ACHN (cell line): ENCODE measurements at places on chromosomes 7 and 10.

DNA sequence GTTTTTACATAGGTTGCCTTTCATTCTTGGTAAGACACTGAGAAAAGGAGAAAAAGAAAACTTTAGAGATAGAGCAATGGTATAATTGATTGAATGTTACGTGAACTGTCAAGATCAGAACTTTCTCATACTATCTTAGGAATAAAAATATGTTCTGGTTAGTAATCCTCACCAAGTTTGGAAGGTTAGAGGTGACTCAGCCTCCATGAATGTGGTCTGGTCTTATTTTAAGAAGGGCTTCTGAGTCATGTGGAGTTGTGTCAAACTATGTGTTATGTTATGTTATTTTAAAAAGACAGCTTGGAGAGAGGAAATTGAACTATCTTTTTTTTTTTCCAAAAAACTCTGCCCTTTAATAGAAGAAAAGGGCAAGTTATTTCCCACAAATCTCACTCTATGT, 458.6 kb upstream of the KLF6 start:
- peak; percentile 84 for DNase-seq

- DNase-seq = no peak
Observed at GRCh38 chr10:113557424-113557862, 4.6 kb downstream of the HABP2 start.

DNA sequence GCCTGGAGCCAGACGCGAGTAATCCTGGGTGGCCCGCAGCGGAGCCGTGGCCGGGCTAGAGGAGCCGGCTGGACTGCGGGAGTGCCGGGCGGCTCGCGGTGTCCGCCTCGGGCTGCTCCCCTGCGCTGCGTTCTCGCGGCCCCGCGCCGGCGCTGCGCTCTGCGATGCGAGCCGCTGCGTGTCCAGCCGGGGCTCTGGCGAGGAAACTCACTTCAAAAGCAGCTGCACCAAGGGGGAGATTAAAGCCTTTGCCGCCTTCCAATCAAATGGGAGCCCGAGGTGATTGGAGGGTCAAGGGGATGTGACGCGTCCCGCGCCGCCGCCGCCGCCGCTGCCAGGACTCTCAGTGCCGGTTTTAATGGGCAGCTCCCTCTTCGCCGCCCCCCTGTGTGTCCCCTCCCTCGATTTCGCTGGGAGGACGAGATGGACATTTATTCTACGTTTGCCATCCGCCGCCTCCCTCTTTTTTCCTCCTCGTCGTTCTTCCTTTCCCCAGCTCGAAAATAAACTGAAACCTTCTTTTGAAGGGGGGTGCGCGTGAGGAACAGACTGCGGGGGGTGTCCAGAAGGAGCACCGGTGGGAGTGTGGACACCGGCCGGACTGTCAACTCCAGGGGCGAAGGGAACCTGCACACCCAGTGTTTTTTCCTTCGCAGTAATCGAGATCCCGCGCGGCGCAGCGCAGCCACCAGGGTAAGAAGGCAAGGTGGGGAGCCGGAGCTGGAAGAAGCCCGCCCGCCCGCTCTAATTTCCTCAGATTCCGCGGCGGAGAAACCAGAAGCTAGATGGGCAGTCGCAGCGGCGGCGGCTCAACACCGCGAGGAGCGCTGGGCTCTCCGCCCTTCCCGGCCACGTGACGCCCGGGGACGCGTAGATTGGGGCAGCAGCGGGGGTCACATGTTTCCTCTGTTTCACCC, at the start of gene ZNF503:
TSS of gene ZNF503 (minus strand) at position 196 of the 917 bp plus-strand sequence. CDS start 345 bp downstream, outside the sequence.
- DNase-seq = peak; percentile 97

DNA sequence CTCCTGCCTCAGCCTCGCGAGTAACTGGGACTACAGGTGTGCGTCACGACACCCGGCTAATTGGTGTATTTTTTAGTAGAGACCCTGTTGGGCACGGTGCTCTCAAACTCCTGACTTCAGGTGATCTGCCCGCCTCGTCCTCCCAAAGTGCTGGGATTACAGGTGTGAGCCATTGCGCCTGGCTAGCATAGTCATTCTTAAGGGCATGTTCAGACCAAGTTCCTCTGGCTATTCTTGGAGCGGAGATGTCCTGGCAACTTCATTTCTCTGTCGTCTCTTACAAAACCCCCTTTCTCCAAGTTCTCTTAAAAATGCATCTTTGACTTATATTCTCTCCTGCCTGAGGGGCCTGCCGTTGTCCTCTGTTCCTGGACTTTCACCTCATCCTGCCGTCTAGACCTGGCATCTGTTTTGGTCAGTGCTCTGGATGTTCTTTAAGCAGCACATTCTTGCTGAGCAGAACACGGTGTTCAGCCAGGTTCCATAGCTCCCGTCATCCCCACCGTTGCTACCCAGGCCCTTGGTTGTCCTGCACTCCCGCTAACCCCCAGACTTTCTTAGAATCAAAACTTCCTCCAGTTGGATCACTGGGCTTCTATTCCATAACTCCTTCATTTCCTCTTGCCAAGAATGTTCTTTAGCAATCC, 509.9 kb upstream of the GALNT17 start:
- no peak for DNase-seq

DNA sequence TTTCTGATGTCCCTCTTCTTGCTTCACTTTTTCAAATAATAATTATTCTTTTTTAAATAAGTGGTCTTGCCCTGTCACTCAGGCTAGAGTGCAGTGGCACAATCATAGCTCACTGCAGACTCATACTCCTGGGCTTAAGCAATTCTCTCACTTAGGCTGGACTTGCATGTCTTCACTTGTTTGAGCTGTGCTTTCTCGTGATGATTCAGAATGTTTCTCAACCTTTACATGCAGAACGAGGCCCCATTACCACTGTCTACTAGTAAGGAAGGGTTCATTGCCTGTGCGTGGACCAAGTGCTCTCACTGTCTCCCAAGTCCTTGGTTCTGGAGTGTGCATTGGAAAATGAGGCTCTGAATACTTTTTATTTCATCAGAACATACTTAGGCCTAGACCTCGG, 468.6 kb upstream of the COBL start:
- no peak for DNase-seq

DNA sequence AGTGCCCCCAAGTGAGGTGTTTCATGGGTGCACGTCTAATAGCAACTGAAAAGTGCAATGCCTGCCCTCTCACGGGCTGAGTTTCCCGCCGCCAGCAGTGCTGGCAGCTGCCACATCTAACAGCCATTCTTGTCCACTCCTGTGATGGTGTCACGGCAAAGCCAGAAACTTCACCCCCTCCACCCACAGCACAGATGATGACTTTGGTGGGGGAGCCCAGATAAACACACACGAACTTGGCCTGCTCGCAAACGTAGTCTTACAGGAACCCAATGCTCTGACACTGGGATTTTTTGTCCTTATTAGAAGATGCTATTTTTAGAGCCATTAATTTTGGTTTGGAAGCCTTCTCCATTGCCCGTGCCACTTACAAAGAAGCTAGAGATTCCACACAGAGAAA, 26.7 kb downstream of the CPXM2 start:
- no peak for DNase-seq

DNA sequence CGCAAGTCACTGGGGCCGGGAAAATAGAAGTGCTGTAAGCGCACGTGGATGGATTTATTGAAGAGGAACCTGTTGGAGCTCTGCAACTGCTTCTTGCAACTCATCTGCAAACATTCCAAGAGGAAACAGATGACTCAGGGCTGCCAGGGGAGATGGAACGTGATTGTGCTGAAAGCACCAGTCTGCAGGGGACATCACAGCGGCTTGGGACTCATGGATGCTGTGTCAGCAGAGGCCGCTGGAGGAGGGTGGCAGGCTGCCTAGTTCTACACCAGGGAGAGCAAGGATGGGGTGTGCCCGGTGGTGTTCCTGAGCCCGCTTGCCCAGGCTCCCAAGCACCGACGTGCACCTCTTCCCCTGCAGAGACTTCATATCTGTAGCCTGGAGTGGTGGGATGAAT, 515.7 kb downstream of the TCERG1L start:
- DNase-seq = no peak

DNA sequence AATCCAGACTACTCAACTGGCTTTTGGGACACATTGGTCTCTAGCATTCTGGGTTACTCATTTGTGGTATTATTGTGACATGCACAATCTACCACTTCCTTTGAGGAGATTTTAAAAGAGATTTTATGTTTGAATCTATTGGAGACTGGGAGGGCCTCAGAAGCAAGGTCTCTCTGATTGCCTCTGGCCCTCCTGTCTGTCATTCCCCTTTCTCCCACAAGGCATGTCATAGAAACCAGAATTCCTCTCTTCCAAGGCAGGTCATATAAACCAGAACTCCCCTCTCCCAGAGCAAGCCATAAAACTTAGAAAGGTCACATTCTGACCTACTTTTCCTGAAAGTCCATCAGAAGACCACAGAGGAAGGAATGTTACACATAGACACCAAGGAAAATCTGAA, 777.7 kb downstream of the PHTF2 start:
- no peak for DNase-seq

DNA sequence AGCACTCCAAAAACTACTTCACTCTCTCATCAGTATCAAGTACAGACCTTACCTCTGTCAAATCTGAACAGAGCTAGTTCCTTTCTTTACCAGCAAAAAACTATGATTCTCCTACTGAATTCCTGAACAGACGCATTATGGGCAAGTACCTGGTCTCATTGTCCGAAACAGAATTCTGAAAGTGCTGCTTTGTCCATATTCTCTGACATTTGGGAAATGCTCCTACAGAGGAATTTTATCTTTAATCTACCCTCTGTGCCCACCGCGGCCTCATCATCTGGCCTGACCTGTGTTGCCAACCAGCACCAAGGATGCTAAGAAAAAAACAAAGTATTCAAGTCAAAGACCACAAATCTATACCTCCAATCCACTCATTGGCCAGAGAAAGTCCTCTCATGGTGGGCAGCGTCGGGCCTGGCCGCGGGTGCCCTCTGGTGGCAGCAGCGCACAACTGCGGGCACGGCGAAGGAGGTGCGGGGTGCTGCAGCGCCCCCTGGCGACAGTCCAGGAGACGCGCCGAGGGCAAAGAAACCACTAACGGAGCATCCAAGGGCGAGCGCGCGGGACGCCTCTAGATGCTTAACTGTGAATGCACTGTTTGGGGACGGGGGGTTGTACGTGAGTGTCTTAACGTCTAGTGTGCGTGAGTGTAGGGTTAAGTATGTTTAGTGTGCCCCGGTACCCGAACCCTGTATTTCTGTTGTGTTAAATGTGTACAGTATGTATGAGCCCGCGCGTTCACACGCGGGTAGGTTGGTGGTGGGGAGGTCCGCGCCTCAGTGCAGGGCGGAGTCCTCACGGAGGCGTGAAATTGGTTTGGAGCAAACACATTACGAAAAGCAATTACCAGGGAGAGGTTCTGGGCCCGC, 5.0 kb upstream of the GBX1 start:
- peak; percentile 78 for DNase-seq

DNA sequence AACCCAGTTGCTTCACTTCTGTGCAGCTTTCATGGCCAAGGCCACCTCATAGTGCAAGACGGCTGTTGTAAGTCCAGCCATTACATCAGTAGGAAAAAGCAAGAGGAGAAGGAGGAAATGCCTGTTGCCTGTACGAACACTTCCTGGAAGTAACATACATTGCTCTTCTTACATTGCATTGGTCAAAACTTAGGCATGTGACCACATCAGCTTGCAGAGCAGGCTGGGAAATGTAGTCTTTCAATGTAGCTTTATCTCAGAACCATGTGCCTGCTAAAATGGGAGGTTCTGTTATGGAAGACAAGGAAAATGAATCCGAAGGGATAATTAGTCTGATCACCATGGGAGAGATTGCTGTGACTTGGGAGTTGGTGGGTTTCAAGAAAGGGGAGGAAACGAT, 4.3 kb downstream of the SLC29A3 start:
- peak; percentile 24 for DNase-seq

GRCh38 chr7:7577888-7578287, 11.2 kb downstream of the MIOS start:
- no peak for DNase-seq

DNA sequence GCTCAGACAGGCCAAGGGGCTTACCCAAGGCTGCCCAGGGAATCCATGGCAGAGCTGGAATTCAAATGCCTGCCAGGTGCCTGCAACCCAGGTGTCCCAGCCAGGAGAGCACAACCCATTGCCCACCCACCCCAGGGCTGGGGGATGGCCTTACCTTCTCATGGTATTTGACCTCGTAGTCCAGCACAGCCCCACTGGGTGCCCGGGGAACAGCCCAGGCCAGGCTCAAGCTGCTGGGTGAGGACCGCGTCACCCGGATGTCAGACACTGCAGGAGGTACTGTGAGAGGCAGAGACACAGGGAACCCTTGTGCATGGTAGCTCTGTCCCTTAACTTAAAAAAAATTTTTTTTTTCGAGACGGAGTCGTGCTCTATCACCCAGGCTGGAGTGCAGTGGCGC, 9.0 kb downstream of the EPHB4 start:
- DNase-seq = no peak

- no peak for DNase-seq
Observed at GRCh38 chr7:139635526-139636302, 112.2 kb downstream of the CLEC2L start.

- no peak for DNase-seq
Observed at GRCh38 chr7:154975984-154976383, 26.9 kb downstream of the PAXIP1 start.

- DNase-seq = no peak
Observed at GRCh38 chr10:71713135-71714030, 6.2 kb downstream of the C10orf105 start.

DNA sequence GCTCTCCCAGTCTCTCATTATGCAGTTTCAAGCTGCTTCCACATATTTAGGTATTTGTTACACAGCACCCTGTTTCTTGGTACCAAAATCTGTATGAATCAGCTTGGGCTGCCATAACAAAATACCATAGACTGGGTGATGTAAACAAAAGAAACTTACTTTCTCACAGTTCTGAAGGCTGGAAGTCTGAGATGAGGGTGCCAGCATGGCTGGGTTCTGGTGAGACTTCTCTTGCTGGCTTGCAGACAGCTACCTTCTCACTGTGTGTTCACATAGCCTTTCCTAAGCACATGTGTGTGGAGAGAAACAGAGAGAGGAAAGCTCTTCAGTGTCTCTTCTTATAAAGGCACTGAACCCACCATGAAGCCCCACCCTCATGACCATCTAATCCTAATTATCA, 15.7 kb upstream of the CBLL1 start:
- no peak for DNase-seq

DNA sequence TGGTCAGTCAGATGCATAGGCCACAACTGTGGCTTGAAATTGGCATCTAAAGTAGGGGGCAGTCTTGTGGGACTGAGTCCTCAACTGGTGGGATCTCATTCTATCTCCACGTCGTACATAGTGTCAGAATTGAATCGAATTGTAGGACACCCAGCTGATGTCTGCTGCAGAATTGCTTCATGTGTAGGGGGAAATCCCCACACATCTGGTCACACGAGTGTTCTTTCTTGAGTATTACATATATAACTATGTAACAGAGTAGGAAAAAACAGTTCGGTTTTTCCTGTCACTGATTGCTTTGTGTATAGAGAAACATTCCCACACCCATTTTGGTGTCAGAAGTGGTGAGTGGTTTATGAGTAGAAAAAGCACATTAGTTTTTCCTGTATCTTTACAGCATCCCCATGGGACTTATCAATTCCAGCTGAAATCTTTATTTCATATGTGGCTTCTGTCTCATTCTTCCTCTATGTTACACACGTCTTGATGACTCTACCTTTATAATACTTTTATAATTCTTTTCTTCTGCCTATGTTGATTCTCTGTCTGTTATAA, 79.4 kb upstream of the PCGF5 start:
- no peak for DNase-seq

- DNase-seq = peak; percentile 87
Observed at GRCh38 chr7:146115851-146116520, 615 bp upstream of the CNTNAP2 start.
